ENCODE measurements at places on chromosomes 1 and 21. TPM values are rescaled to one million over a fixed set of nuclear protein-coding genes. Genes with fewer than 3 reads are reported as not detected.
A peak's percentile ranks its signal among the peaks of the same experiment; 100 is the strongest.

- no peak for DNase-seq
Measured at GRCh38 chr1:15181564-15181963, 28.0 kb downstream of the TMEM51 start.

DNA sequence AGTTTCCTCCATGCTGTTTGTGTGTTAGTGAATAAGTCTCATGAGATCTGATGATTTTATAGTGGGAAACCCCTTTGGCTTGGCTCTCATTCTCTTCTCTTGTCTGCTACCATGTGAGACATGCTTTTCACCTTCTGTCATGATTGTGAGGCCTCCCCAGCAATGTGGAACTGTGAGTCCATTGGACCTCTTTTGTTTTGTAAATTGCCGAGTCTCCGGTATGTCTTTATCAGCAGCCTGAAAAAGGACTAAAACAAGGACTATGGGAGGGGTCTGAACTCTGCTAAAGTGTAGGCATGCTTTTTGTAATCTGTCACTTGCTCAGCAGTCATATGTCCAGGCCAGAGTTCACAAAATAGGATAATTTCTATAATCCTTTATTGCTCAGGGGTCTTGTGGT, 164.0 kb upstream of the SNX7 start:
- DNase-seq, result no peak

- DNase-seq, result no peak
Measured at GRCh38 chr1:15510611-15511405, 13.2 kb downstream of the CASP9 start.

DNA sequence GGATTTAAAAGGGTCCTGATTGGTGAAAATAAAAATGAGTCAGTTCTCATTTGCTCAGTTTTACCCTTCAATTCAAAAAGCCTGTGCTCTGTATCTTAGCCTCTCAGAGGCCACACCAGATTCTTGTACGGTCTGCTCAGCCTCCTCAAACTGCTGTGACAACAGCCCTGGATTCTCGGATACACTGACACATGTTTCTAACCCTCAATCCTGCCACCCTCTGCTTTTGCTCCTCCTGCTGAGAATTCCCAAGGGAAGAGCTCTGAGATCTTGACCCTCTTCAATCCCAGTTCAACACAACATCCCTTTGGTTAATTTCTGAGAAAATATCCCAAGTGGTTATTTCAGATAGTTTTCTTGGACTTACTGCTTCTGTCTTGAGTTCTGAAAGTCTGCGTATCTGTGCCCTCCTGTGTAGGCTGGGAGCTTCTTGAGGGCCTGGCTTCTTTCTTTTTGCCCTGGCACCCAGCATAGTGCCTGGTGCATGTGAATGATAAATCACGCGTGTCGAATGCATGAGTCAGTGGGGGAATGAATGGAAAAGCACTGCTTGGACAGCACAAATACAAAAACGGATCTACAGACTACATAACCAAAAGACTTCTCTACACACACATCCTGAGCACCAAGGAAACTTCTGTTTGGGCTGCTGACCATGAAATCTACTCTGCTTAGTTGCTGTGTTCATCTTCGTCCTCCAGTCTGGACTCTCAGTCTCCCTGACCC, 24.5 kb downstream of the IRF2BP2 start:
- peak; percentile 16 for DNase-seq

DNA sequence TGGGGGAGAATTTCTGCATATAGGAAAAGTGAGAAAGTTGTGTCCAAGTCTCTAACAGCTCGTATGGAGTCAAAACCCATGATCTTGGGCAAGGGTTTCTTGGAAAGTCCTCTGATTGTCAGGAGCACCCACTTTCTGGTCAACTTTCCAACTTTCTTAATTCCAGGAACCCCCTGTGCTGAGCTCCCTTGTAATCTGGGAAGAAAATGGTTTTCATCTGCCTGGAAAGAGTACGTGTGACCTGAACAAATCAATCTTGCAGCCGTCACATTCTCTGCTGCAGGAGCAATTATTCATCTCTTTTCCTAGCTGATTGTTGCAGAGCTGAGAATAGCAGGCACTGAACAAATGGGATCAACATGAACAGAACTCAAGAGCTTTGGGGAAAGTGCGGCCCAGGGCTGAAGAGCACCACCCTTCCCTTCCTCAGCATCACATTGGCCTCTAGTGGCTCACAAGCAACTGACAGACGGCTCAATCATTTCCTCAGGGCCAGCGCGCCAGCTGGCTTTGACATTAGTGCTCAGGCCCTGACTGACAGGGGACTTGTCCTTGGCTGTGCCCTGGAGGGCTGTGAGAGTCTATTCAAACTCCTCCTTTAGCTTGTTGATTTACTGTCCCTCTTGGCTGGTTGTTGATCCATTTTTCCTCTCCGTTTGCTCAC, 295.2 kb downstream of the HLX start:
- no peak for DNase-seq

DNA sequence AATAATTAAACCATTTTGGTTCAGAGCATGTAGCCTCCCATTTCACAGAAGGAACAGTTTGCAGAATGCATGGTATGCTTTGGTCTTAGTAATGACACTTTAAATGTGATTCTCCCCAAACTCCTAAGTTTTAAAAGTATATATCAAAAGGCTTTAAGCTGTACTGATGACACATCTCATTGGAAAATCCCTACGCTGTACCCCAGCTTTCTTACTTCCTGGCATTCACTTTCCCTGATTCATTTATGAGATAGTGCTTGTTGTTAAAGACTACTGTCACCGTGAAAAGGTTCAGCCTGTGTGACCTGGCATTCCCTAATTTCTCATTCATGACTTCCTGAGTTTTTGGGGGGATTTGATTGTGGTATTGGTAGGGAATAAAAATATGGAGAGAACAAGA, 53.4 kb downstream of the MPZL1 start:
- no peak for DNase-seq

GRCh38 chr1:183845681-183846080, 40.8 kb downstream of the RGL1 start:
- DNase-seq, result no peak

DNA sequence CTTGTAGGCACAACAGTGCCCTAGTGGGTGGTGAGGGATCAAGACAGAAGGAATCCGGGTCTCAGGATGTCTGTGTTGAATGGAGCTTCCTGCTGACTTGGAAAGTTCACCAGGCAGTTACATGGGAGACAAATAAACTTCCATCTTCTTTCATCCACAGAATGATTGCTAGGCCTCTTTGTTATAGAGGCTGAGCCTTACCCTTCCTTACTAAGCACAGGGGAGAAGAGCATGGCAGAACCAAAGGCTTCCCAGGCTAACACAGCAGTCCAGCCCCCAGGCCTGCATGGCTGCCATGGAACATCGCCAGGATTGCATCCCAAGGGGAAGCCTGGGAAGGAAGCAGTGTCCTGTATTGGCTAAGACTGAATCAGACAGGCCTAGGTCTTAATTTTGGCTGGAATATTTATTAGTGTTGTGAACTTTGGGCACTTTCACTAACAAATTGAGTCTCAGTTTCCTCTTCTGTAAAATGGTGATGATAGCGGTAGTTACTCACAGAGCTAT, 18.7 kb downstream of the HEYL start:
- no peak for DNase-seq

- DNase-seq, result peak; percentile 40
Measured at GRCh38 chr1:55702064-55702463, 486.9 kb upstream of the USP24 start.

GRCh38 chr21:42414928-42415769, 11.4 kb downstream of the UBASH3A start:
- DNase-seq, result no peak

DNA sequence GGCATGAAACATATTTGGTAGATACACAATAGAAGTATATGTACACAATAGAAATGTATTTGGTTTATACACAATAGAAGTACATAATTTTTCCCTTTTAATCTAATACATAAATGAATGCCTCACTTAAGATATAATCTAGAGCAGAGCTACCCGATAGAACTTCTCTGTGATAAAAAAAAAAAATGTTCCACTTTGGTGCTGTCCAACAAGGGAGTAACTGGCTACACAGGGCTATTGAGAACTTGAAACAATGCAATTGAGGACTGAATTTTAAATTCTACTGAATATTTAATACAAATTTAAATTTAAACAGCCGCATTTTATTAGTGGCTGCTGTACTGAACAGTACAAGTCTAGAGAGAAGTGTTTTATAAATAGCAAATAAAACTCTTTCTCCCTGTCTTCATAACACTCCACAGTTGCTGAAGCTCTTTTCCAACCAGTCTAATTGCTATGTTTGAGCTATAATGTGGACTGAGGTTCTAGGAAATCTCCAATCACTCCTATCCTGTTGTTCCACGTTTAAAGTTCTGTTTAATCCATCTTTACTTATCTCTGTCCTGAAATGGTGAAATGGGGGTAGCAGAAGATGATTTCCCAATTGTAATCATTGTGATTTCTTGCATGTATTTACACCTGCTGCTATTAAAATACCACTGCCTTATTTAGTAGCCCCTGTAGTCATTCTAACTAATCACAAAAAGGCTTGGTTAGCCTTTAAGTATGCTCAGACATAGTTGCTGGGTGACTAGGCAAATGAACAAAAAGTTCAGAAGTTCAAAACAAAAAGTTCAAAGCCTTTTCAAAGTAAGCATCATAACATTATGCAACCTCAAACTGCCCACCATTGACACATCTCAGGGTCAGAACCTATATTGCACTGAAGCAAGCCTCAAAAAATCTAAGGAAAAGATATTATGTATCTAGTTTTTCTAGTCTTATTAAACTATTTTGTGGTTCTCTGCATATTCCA, 192.3 kb upstream of the C1orf87 start:
- DNase-seq, result no peak

- DNase-seq, result no peak
Measured at GRCh38 chr1:37078866-37079265, 44.6 kb upstream of the GRIK3 start.

- DNase-seq, result no peak
Measured at GRCh38 chr1:239840790-239841189, 250.9 kb upstream of the FMN2 start.

DNA sequence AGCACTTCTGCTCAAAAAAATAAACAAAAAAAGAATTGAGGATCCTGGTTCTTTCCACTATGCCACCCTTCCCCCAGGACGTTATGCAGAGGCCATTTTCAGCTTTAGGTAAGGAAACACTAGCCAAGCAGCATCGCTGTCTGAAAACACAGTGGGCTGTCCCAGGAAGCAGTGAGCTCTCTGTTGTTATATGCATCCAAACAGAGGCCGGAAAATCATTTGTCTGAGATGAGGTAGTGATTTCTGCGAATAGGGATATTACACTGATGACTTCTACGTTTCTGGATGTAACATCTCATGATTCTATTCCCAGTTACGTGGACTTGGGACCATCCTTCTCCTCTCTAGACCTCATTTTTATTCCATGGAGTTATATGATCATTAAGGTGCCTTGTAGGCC, 137.2 kb downstream of the OMA1 start:
- DNase-seq, result no peak

DNA sequence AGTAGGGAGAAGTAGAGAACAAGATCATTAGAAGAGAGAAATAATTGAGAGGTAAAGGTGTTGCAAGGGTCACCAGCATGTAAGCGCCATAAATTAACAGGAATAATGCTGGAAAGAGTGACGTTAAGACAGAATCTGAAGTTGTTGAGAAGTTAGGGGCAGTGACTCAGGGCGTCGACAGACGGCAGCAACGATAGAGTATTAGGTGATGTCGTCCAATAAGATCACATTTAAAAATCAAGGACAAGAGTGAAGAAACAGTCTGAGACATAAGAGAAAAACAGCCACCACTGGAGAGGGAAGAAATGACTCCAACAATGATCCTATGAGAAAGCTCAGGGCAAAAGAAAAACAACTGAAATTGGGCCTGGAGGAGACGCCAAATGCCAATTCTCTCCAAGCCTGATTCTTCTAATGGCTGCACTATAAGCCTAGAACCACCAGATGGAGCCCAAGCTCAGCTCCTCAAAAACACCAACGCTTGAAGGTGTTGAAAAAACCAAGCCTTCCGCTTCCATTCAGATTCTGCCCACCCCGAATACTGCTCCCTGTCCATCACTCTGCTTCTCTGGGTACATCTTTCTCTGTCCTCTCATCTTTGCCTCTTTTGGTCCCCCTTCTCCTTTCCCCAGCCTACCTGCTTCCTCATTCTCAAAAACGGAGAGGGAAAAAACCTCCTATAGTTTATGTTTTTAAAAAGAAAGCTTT, 70.0 kb downstream of the LUZP1 start:
- peak; percentile 76 for DNase-seq

- DNase-seq, result no peak
Measured at GRCh38 chr1:204409836-204410687, 1.6 kb downstream of the PPP1R15B start.

DNA sequence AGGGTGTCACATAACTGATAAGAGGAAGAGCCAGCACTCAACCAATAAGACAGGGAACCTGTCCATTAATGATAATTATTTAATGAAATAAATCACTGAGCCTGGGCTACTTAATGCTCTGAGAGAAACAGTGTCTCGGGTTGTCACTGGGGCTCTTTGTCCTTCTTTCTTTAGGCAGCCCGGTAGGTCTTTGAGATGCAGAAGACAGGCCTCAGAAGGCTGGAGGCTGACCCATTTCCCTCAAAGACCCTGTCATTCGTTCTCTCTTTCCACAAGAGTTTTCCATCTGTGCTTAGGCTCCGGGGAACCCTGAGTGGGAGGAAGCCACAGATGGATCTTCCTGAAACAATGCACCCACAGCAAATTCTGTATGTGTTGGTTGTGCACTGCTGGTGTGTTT, 68.2 kb downstream of the BRINP2 start:
- DNase-seq, result no peak

DNA sequence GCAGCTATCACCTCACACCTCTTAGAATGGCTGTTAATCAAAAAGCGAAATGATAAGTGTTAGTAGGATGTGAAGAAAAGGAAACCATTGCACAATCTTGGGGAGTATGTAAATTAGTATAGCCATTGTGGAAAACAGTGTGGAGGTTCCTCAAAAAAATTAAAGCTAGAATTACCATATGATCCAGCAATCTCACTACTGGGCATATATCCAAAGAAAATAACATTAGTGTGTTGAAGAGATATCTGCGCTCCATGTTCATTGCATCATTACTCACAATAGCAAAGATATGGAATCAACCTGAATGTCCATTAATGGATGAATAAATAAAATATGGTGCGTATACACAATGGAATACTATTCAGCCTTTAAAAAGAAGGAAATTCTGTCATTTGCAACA, 68.9 kb downstream of the SNRPE start:
- no peak for DNase-seq

The NIT1 gene
- 79.7 TPM for total RNA-seq

The NEGR1 gene
- total RNA-seq, result 2.3 TPM

The NBPF4 gene
- 0.35 TPM for total RNA-seq

The ADAM30 gene
- total RNA-seq, result not detected

The KDM5B gene
- total RNA-seq, result 68.1 TPM

Measured in mucosa of descending colon (tissue), 3 donors.